A549 (cell line): ENCODE measurements at places on chromosomes 4 and X.

GRCh38 chr4:98932539-98932938 is 3.6 kb upstream of the EIF4E start:
- no peak for DNase-seq

DNA sequence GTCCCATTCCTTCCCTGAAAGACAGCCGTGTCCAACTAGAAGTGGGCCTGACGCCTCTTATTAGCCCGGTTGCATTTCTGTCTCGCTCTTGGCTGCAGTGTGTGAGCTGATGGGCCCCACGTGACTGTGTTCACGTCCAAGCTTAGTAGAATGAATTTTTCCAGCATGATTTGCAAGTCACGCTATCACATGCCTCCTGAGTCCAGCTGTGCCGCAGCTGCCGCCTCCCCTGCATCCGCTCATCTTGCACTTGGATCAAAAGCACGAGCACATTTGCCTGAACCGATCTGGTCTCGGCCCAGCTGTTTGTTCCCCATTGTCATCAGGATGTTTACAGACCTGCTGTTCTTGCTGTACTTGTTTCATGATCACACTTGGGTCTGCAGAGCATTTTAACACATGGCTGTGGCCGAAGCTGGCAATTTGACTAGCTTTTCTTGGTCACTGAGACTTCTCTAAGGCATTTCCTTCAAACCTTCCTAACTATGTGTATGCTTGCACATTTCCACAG is 126.5 kb downstream of the KIT start:
- DNase-seq: no peak

DNA sequence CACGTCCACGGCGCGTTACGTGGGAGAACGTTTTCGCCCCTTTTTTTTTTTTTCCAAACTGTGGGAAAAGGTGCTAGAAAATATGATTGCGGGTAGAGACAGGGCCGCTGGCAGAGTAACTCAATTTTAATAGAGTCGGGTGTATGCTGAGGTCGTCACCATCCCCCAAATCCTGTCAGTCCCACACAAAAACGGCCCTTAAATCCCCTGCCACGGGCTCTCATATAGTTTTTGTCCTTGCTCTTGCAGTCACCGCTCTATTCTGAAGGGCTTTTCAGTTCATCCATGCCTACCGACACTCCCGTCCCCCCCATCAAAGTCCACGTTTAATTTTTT is 796 bp upstream of the MED14 start:
- DNase-seq: no peak

DNA sequence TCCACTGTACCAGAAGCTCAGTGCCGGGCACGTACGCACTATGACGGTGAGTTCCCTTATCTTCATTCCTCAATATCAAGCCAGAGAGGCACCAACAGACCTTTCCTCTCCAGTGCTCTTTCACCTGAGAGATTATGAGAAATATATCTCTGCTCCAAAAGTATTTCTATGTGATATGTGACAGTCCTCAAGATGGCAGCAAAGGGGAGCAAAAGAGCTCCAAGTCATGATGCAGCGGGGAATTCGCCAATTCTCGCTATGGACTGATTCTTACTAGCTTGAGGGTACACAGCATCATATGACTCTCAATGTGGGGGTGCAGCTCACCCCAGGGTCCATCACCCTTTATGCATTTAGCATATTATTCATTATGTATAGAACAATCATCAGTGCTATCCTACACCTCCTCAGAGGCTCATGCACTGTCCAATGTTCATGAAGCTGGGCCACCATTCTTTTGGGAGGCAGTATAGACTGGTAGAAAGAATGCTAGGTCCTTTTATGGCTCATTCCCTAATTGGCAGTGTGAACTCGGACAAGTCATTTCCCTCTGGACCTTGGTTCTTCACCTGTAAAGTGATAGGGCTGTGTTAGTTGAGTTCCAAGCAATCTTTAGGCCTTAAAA is 12.8 kb upstream of the IQSEC2 start:
- no peak for DNase-seq

DNA sequence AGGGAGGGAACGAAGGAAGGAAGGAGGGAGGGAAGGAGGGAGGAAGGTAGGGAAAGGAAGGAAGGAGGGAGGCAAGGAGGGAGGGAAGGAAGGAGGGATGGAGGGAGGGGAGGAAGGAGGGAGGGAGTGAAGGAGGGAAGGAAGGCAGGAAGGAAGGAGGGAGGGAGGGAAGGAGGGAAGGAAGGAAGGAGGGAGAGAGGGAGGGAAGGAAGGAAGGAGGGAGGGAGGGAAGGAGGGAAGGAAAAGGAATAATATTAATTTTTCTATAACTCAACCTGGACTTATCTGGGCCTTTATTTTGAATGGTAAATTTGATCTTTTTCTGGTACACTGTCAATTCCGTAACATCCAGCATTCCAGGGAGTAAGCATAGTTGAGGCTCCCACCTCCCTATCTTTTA is 244.2 kb downstream of the SPRY1 start:
- no peak for DNase-seq

DNA sequence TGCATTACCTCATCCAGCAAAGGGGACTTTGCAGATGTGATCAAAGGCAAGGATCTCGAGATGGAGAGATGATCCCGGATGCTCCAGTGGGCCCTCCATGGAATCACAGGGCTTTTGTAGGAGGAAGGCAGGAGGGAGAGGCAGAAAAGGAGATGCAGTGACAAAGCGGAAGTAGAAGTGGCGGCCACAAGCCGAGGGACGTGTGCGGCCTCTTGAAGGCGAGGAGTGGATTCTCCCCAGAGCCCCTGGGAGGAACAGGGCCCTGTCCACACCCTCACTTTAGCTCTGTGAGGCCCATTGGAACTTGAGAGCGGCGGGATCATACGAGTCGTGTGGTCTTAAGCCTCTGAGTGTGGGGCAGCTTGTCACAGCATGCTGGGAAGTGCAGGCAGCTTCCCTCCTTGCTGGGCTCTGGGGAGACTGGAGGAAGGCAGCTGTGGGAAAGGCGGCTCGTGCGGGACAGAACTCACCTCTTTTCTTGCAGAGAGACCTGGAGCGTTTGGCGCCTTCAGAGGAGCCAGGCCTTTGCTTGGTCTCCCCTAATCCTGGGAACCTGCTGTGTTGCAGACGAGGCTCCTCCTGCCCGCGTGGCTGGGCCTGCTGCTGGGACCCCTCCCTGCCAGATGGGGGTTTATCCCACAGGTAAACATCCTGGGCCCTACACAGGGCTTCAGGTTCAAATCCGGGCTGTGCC is 10.2 kb downstream of the SH3TC1 start:
- DNase-seq: no peak

- peak; percentile 88 for DNase-seq
Observed at GRCh38 chrX:154373340-154374306, 811 bp downstream of the FLNA start.

DNA sequence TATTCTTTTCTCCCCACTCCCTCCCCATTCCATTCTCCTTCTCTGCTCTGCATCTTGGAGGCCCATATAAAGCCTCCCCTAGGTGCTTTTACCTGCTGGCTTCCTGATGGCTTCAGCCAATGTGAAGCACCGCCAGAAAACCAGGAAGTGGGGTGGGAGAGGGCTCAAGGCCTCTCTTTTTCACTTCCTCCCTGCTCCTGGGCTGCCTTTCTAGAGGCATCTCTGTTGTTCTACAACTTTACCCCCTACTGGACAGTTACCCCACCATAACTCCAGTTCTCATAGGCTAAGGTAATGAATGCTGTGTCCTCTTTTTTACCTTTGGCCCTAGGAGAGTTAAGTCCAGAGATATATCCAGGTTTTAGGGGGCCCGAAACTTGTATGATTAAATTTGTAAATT is 62.4 kb upstream of the PPARGC1A start:
- DNase-seq: no peak

DNA sequence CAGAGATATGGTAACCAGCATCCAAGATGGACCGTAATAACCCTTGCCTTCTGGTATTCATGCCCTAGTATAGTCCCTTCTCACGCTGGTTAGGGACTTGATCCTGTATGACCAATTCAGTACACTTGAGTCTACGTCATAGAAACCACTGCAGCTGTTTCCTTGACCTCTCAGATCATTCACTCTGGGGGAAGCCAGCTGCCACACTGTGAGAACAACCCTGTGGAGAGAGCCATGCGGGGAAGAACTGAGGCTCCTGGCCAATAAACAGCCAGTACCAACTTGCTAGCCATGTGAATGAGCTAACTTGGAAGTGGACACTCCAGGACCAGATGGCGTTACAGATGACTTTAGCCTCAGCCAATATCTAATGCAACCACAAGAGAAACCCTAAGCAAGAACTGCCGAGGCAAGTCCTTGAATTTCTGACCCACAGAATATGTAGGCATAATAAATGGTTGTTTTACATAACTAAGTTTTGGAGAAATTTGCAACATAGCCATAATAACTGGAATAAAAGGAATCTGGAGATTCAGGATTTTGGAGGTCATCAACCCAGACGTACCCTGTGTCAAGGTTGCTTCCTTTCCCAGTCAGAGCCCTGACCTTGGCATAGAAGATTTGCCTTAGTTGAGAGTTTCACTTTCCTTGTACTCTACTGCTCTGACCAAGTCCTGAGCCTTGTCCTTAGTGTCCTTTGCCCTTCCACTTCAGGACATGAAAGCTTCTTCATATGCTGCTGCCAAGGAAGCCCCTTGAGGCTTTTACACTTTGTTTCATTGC is 87.3 kb upstream of the ZNF81 start:
- DNase-seq: no peak

- DNase-seq: no peak
Observed at GRCh38 chr4:1656986-1657385, 27.1 kb downstream of the FAM53A start.

DNA sequence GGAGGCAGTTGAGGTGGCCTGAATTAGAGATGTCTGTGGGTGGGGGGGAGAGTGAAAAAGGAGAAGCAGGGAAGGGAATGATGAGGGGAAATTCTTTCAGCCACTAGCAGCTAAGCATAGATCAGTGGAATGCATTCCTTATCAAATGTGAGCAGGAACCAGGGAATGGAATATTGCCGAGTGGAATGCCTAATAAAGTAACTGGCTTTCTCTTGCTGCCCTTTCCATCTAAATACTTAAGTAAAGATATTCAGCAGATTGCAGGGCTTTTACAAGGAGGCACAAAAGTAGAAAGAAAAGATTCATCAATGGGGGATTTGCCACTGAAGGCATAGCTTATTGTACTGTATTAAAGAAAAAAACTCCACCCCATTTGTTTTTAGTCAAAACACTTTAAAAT is 263.0 kb upstream of the RPS6KA3 start:
- no peak for DNase-seq

DNA sequence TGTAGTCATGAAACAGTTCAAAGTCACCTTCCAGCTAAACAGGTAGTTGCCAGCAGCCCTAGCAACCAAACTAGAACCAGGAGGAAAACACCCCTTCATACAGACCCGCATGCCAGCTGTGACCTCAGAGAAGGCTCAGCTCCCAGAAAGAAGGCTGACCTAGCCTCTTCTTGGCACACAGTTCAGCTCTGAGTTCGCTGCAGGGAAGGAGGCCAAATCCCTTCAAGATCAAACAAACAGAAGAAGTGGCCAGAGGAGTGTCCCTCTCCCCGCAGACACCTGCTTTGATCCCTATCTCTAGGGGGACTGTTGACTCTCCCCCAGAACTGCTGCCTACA is 56.0 kb downstream of the HADH start:
- DNase-seq: no peak

DNA sequence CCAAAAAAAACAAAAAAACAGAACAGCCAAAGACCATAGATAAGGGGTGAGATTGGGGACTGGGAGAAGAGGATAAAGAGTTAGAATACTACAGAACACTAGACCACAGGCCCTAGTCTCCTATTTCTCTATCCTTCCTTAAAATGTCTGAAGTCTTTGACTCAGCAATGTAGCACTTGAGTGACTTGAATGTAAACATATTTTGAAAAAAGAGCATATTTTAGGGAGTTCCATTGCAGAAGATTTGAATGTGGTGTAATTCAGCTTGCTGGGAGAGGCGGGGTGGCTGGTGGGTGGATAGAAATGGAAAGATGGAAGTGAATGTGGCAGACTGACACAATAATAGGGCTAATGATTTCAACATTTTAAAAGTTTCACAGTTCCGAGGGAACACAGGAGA is 144.9 kb downstream of the CHIC2 start:
- DNase-seq: no peak

DNA sequence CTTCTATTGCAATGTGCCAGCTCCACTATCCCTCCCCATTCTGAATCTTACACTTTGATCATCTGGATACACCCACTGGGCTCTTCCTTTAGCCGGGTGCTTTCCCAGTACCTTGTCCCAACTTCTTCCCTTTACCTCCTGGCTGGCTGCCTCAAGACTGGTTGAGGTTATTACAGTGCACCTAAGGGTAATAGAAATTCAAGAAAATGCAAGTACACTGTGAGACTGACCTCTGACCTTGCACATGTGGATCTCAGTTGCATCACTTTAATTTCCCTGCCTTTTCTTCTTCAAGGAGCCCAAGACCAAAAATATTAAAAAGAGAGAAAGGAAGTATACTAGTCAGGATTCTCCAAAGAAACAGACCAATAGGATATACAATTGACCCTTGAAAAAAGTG is 53.9 kb upstream of the NOCT start:
- DNase-seq: no peak

DNA sequence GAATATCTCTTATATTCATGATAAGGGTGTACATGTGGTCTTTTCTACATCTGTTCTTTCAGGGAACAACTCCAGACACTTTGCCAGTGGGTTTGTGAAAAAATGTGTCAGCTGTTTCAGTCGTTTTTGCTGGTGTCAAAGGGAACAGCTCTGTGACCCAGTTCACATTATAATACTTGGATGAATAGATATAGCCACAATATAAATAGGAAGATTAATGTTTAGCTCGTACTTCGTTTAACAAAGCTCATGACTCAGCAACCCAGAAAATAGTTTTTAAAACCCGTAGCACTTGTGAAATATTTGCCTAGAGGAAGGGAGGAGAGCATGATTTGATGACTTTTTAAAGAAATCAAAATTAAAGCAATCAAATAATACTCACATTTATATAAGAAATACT is 7.9 kb downstream of the LIAS start:
- peak; percentile 78 for DNase-seq

- peak; percentile 4 for DNase-seq
Observed at GRCh38 chrX:128781506-128781905, 729.3 kb upstream of the ACTRT1 start.

- DNase-seq: no peak
Observed at GRCh38 chrX:133364865-133365264, 50.4 kb downstream of the GPC4 start.

GRCh38 chr4:94525993-94526728 is 74.4 kb downstream of the PDLIM5 start:
- DNase-seq: no peak

GRCh38 chr4:55386073-55386472 is 9.7 kb upstream of the TMEM165 start:
- no peak for DNase-seq

GRCh38 chrX:68917799-68918198 is 89.0 kb downstream of the EFNB1 start:
- DNase-seq: no peak

DNA sequence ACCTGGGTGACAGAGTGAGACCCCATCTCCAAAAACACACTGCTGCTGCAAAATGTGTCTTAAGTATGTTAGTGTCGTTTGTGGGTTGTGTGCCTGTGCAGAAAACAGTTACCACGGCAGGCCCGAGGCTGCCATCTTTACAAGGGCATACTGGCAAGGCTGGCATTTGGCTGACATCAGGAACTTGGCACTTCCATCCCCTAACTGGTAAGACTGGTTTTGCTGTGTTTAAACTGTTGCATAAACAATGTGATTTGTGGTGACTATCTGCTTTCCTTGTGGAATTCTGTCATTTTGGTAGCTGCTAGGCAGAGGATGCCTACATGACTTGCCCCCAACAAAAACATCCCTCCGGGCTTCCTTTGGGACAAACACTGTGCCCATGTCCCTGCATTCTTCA is 12.3 kb downstream of the LRP2BP start:
- no peak for DNase-seq
